ENCODE measurements at places on chromosomes 7 and 10.
A peak's percentile ranks its signal among the peaks of the same experiment; 100 is the strongest.

GRCh38 chr7:108441392-108441955 lies 14.8 kb downstream of the NRCAM start:
- DNase-seq, result no peak

- peak; percentile 43 for DNase-seq
Observed at GRCh38 chr7:116859323-116859722, 3.1 kb upstream of the CAPZA2 start.

- DNase-seq, result no peak
Observed at GRCh38 chr7:155725006-155725355, 80.5 kb downstream of the RBM33 start.

GRCh38 chr10:96334616-96335526 lies 23.9 kb downstream of the OPALIN start:
- DNase-seq, result peak; percentile 23

GRCh38 chr7:157337316-157338149 lies 729 bp downstream of the DNAJB6 start:
- DNase-seq, result peak; percentile 66

DNA sequence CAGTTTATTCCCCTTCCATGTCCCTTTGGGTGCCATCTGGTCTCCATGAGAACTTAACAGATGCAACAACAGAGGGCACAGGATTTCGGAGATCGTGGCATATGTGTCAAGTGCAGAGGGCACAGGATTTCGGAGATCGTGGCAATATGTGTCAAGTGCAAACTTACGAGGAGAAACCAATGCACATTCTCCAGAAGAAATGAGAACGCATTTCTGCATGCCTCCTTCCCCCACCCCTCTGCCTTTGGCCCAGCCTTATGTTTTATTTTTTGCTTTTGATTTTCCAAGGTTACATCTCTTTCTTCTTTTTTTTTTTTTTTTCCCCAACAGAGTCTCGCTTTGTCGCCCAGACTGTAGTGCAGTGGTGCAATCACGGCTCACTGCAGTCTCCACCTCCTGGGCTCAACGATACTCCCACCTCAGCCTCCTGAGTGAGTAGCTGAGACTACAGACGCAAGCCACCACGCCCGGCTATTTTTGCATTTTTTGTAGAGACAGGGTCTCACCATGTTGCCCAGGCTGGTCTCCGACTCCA lies 586 bp upstream of the ANKRD26 start:
- no peak for DNase-seq

All from CD4-positive, alpha-beta T cell treated with Interleukin-17A for 1 hour (primary cell).